Femur (tissue), 1 donor: ENCODE measurements at places on chromosomes 12 and 14.

DNA sequence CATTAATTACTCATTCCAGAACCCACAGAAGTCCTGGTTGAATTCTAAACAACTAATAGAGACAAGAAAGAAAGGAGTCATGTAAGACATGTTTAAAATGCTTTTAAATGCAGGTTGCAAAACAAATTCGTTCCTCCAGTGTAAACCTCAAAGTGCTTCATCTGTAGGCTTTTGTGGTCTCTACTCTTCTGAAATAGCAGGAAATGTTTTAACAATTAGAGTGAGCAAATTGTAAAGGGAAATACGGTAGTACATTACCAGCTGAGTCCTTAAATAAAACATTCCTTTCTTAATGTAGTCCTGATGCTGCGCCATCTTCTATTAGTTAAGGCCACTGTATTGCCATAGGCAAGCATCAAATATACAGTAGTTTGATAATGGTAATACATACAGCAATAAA lies 1934.2 kb upstream of the SEL1L start:
- DNase-seq: no peak

DNA sequence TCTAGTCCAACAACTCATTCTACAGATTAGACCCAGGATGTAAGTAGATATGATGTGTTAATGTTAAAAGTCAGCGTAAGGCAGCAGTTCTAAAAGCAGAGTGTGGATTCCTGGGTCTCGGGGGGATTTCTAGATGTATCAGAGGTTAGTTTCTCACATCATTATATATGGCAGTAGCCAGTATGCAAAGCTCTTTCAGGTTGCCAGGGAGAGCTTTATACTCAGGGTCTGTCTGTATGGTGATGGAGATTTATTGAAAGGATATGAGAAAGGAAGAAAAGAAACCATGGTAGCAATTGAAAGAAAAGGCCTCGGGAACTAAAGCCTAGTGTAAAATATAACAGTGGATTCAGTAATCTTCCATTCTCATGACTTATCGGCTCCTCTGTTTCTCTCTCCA lies 26.2 kb upstream of the PAWR start:
- DNase-seq: no peak

DNA sequence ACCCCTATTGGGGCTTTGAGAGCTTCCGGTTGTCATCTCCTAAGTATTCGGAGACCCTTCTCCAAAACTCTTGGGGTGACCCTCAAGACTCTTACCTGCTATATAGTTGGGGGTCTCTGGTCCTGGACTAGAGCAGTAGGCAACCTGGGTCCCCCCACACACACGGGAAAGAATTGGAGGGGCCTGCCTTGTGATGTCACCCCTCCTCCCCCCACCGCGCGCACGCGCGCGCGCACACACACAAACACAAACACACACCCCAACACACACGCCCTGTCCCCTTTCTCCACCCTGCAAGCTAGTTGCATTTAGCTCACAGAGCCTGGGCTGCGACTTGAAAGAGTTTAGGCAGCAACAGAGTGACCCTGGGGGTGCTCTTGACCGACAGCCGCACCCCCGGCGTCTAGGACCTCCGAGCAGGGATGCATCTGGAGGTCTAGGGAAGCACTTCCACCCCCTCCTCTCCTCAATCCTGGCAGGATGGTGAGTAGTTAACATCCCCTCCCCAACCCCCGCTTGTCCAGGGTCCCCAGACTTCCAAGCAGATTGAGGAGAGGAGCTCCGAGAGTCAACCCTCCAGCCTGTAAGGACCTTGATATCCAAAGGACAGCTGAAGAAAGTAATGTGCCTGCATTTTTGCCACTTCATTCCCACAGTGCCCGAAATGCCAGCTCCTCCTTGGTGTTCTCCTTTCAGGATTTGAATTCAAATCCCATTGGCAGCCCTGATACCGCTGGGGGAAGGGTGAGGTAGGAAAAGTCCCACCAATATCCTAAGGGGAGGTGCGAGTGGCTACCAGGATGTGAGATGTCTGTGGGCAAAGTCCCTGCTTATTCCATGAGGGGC lies 1.4 kb upstream of the DNAJC14 start:
- peak; percentile 92 for DNase-seq

GRCh38 chr14:67538501-67538900 lies 5.4 kb downstream of the PLEKHH1 start:
- no peak for DNase-seq

GRCh38 chr12:109134186-109134917 lies 18.0 kb downstream of the ACACB start:
- DNase-seq: no peak

GRCh38 chr14:23148591-23149249 lies 29.7 kb upstream of the CEBPE start:
- DNase-seq: no peak

DNA sequence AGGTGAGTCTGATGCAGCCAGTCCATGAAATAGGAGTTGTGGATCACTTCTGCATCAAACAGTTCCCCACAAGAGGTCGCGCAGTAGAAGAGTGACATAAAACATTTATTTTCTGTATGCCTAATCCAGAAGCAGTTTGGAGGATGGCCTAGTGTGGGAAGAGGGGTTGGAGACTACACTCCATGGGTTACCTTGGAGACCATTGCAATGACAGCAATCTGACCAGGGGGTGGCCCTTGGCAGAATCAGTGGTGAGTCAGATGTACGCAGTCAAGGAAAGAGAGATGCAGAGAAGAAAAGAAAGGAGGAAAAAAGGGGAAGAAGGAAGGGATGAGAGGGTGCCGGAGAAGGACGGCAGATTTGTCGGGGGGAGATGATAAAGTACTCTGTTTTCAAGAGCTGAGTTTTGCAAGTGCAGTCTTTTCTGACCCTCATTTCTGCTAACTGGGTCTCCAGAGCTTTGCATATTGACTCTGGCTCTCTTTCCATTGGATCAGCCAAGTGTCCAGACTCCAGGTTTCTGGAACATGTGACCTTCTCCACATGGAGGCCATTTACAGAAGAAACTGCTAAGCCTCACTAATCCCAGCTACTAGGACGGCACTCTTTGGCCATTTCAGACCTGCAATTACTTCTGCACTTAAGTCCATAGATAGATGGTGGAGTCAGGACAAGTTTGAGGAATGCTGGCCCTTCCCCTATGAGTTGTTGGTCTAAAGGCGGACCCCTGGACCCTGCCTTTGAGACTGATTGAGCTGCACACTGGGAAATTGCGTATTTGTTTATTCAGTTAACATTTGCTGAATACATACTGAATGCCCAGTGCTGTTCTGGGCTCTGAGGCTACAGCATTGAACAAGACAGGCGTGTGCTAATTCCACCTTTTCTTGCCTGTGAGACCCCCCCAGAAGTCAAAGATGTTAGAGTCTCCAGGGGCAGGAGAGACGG lies 424.2 kb downstream of the BCL11B start:
- DNase-seq: peak; percentile 30

GRCh38 chr12:102917026-102917787 lies at the start of gene PAH:
PAH (minus strand) TSS chr12:102917244; CDS start chr12:102917130, 114 bp downstream.
- DNase-seq: no peak

DNA sequence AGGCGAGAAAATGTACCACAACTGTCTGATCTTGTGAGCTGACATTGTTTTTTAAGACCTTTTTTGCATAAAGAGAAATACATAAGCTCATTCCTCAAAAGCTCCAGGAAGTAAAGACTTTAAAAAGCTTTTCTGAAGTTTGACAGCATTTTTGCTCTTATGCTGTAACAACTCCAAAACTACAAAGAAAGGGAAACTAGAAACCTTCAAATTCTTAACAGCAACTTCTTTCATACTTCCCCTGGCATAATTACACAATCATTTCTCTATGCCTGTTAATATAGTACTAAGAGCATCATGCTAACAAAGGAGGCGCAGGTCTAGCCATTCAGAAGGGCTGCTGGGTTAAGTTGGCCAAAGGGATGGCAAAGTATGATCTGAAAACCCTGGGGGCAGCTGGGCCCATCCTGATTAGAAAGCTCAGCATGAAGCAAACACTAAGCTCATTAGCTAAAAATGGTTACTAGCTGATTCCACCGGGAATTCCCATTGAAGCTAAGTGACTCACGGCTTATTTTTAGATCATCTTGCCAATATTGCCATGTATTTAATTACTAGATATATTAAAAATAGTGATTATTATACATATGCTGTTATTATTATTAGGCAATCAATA lies 26.1 kb upstream of the ANP32D start:
- DNase-seq: no peak

GRCh38 chr14:83830316-83830715 lies 1699.6 kb upstream of the FLRT2 start:
- no peak for DNase-seq

DNA sequence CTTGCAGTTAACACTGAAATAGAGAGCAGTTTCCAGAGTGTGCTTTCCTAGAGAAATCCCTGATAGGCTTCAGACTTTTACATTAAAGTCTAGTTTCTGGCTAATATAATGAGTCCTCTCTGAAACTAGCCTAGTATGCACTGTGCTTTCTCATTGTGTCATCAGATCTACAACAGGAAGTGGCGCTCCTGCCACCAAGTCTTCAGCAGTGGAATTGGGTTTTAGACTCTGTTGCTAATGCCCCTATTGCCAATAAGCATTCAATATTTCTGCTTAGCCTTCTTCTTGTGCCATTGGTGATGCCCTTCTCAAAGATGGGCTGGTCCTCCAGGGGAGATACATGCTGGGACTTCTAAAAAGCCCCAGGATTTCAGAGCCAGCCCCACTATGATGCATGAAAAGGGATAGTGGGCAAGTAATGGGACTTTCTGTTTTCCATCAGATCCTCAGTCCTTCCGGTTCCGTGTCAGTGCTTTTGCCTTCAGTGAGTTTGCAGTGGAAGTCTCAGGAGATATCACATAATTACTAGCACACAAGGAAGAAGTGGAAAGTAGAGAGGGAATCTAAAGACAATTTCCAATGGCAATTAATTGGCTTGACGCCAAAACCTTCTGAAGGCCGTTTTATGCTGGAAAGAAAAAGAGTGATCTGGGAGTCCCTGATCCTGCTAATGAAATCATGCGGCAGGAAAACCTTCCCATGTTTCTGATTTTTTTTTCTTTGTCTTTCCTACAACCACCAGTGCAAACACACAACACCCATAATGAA lies 50.0 kb downstream of the SSPN start:
- no peak for DNase-seq

- DNase-seq: no peak
Measured at GRCh38 chr12:26557326-26557725, 275.7 kb downstream of the ITPR2 start.

- DNase-seq: no peak
Measured at GRCh38 chr12:6337958-6338433, 3.9 kb downstream of the TNFRSF1A start.

DNA sequence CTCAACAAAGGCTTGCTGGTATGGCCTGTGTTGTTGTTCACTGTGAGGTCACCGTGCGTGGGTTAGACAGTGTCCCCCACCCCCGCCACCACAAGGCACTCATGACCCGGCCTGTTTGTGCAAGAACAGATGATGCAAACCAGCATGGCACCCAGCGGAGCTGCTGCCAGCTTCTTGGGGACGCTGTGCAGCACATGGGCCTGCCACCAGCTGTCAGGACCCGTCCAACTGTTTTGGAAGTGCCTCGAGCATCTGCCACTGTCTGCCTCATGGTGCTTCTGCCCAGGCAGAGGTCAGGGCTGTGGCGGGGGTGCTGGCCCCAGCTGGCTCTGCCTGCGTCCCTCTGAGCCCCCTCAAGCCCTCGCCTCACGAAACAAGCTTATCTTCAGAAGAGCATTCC lies 1.5 kb downstream of the ASB2 start:
- peak; percentile 61 for DNase-seq

GRCh38 chr14:33634631-33635030 lies 316.2 kb downstream of the EGLN3 start:
- DNase-seq: no peak

DNA sequence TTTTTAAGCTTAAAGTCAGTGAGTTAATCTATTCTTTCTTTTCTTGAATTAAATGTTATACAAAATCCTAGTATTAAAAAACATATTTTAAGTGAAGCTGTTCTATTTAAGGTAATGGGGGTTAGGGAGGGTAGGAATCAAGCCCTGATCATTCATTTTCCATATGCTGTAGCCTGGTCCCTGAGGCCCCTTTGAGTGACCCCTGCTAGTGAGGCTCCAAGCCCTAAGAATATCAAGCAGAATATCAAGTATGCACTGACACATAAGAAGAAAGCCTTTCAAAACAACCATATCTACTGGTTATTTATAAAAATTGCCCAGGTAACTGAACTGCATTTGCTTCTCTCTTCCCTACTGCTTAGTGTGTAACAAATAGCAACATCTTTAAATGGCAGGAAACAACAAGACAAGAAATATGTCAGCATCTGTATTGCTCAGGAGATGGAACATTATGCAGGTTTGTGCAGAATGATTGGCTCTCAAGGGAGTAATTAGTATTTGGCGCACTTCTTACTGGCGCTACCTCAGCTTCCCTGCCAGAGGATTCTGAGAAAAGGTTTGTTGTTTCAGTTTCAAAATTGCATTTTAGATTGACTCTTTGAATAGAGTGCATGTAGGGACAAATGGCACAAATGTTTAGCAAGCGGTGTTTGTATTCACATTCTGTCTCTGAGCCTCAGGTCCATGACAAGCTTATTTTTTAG lies 223.0 kb downstream of the DUSP6 start:
- no peak for DNase-seq

- no peak for DNase-seq
Measured at GRCh38 chr14:52315355-52315718, 1.2 kb downstream of the PTGER2 start.

- no peak for DNase-seq
Measured at GRCh38 chr12:28223025-28223554, 32.8 kb downstream of the CCDC91 start.

DNA sequence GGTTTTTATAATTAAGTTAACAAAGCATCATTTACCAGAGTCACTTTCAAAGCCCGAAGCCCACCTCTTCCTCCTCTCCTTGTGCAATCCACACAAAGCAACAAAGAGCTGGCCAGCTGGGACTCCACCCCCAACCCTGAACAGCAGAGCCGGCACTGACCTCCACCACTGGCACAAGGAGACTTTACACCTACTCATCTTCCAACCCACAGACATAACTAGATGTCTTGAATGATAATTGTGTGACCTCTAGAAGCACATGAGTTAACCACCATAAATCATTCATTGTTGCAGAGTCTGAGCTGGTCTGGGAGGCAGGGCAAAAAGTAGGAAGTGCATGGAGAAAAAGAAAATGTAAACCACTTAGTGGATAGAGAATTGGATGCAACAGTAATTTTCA lies 72.2 kb downstream of the ST8SIA1 start:
- DNase-seq: peak; percentile 37

DNA sequence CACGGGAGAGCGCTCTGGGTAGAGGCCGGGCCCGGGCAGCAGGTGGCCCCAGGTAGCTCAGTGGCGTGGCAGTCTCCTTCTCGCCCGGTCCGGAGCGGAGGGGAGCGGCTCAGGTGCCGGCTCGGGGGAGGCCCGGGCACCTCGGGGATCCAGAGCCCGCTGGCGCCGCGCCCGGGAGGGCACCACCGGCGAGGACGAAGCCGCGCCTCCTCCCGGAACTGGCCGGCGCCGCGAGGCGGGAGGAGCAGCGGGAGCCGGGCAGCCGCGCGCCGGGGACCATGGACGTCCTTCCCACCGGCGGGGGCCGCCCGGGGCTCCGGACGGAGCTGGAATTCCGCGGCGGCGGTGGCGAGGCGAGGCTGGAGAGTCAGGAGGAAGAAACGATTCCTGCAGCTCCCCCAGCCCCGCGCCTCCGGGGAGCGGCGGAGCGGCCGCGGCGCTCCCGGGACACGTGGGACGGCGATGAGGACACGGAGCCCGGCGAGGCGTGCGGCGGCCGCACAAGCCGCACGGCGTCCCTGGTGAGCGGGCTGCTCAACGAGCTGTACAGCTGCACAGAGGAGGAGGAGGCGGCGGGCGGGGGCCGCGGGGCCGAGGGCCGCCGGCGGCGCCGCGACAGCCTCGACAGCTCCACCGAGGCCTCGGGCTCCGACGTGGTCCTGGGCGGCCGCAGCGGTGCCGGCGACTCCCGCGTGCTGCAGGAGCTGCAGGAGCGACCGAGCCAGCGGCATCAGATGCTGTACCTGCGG lies 21.5 kb upstream of the GNS start:
- peak; percentile 43 for DNase-seq
